ENCODE measurements at places on chromosomes 4 and X.

DNA sequence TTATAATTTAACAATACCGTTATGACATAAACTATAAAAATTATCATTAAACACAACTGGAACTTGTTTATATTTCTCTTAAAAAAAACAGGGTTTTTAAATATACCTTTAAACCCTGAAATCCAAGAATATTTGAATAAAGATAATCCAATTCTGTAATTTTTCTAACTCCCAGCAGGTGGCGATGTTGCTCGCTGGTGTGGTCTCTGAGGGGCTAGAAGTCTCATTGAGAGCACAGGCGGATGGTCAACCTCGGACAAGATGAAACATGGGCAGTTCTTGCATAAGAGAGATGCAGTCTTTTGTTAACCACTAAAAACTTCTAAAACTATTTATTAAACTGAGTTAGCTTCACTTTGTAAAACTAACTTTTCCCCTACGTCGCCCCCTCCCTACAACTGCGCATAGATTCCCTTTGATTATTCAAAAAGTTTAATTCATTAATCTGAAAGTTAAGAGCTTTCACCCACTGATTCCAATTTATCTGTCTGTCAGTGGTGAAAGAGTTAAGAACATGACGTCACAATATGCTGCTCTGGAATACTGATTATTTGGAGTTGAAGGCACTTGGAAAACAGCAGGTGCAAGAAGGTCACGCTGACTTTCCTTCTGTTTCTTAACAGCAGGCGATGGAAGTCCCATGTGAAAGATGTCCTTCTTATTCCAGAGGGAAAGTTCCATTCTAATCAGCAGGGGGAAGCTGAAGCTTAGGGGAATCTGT, 29.5 kb downstream of the DMP1 start:
- DNase-seq = peak; percentile 32

- DNase-seq = peak; percentile 40
Observed at GRCh38 chr4:26719954-26720552, 136.2 kb downstream of the TBC1D19 start.

GRCh38 chr4:52366621-52367020, 292.5 kb downstream of the USP46 start:
- no peak for DNase-seq

DNA sequence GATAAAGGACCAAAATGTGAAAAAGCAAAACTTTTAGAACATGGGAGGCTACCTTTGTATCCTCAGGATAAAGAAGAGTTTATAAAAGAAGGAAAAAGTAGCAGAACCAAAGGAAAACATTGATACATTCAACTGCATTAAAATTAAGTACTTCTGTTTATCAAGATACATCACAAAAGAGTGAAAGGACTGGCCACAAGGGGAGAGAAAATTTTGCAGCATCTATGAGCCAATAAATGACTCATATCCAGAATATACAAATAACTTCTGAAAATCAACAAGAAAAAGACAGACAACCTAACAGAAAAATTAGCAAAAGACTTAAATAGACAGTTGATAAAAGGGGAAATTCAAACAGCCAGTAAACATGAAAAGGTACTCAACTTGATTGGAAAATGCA, 177.1 kb downstream of the RBMX2 start:
- no peak for DNase-seq

GRCh38 chrX:118534716-118535493, 39.3 kb downstream of the DOCK11 start:
- DNase-seq = no peak

GRCh38 chr4:139175646-139176301, 1.2 kb downstream of the ELF2 start:
- DNase-seq = peak; percentile 71

- no peak for DNase-seq
Observed at GRCh38 chrX:78327370-78328086, at the start of gene CYSLTR1. Gene CYSLTR1 (minus strand): TSS chrX:78327611. CDS start chrX:78273746, 53,865 bp downstream.

DNA sequence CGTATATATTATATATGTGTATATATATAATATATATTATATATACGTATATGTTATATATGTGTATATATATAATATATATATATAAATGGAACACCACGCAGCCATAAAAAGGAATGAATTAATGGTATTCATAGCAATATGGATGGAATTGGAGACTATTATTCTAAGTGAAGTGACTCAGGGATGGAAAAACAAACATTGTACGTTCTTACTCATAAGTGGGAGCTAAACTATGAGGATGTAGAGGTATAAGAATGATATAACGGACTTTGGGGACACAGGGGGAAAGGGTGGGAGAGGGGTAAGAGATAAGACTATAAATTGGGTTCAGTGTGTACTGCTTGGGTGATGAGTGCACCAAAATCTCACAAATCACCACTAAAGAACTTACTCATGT, 1388.9 kb downstream of the C4orf33 start:
- DNase-seq = no peak

DNA sequence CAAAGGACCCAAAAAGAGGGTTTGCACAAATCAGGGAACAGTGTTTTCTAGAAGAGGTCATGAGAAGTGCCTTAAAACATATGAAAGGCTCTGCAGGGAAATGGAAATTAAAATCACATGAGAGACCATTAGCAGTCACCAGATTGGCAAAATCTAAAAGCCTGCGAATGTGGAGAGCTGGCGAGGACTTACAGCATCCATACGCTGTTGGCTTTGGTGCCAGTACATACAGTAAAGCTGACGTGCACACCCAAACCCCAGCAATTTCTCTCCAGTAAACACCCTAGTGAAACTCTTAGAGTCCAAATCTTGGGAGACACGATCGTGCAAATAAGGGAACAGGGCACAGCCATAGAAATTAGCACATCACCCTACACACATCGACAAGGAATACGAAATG, 25.4 kb upstream of the PPP2R2C start:
- DNase-seq = no peak

- DNase-seq = no peak
Observed at GRCh38 chrX:70908541-70908940, at the start of gene TEX11. Gene TEX11 (minus strand): TSS chrX:70908711. CDS start chrX:70907789, 922 bp downstream.

- DNase-seq = no peak
Observed at GRCh38 chr4:152920768-152921167, 15.4 kb upstream of the FHDC1 start.

- no peak for DNase-seq
Observed at GRCh38 chrX:78693012-78693411, 33.9 kb upstream of the RTL3 start.

DNA sequence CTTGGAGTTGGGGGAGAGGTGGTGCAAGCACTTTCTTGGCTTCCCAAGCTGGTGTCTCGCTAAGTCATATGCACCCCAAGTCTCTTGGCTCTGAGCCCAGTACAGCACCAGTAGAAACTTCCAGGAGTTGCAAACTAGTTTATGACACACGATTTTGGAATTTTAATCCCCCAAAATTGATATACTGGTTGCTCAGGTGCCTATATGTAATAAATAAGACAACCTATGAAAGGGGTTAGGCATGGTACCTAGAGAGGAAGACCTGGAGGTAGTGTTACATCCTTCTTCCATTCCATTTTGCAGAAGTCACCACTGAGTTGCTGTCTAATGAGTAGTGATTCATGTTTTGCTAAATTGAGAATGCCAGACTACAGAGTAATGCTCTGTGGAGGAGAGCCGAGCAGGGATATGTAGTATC, 4.3 kb upstream of the SLC4A4 start:
- DNase-seq = no peak

- no peak for DNase-seq
Observed at GRCh38 chrX:94493405-94493804, 819.4 kb downstream of the FAM133A start.

DNA sequence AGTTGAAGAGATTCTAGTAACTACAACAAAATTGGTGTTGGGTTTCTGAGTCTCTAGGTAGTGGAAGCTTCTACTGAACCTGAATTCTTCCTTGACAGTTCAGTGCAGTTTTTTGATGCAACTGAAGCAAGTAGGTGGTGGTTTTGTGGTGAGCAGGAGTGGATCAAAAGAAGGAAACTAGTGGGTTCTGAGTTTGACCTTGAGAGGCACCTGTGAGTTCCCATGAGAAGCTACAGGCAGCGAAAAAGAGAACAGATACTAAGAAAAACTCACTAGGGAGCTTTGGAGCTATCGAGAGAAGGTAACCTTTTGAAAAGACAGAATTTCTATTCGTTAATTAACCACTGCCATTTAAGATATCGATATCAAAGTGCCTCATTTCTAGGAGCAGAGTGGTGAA, 145.2 kb downstream of the PDHA2 start:
- DNase-seq = no peak

GRCh38 chr4:96753216-96753615, 913.3 kb downstream of the PDHA2 start:
- DNase-seq = no peak

DNA sequence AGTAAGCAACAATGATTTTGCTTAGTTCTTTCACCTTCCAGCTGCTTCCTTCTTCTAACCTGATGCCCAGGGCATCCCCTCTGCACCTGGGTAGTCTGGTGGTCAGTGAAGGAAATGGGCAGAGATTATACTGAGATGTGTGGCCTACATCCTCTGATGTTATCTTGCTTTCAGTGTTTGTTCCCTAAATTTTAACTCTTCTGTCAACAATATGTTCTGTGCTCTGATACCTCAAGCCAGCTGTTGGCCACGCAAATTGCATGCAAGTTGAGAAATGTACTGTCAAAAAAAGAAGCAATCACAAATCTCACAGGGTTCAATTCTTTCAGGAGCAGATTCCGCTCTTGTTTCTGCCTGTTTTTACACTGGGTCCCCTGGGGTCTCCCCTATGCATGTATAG, 73.8 kb downstream of the FBXW7 start:
- DNase-seq = no peak

DNA sequence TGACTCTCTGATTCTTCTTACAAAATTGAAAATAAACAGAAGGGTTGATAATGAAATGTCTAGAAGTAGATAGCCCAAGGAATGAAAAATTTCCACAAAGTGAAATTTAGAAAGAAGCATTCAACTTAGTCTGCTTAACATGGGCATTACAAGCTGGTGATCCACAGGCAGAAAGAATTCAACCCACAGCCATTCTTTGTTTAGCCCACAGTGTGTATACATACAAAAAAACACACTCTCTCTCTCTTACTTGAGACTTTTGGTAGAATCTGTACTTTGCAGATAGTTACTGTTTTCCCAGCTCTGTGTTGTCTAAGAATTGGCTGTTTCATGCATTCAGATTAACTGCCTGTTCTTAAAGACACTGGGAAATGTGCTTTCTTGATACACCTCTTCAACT, 159.8 kb downstream of the SLC4A4 start:
- DNase-seq = no peak

- no peak for DNase-seq
Observed at GRCh38 chrX:118864063-118864635, 40.5 kb downstream of the ZCCHC12 start.

GRCh38 chr4:92307866-92308265, 4.1 kb downstream of the GRID2 start:
- no peak for DNase-seq

DNA sequence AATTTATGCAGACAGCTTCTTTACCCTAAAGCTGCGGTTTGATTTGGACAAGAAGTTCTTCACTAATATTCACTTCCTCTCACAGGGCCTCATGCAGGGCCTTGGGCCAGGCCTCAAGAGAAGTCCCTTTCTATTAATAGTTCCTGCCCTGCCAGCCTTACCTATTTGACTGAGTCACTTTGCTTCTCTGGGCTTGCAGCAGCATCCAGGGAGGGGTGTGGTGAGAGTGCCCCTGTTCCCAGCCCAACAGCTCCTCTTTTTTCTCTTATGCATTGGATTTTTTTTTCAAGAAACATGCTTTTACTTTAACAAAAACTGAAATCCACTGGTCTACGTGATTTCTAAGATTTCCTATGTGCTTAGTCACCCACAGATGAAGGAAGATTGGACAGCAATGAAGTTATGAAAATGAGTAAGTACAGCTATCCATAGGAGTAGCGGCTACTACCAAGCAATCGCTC, 26.7 kb downstream of the FAM156B start:
- DNase-seq = no peak

GRCh38 chr4:125353131-125353530, 38.4 kb downstream of the FAT4 start:
- DNase-seq = no peak

DNA sequence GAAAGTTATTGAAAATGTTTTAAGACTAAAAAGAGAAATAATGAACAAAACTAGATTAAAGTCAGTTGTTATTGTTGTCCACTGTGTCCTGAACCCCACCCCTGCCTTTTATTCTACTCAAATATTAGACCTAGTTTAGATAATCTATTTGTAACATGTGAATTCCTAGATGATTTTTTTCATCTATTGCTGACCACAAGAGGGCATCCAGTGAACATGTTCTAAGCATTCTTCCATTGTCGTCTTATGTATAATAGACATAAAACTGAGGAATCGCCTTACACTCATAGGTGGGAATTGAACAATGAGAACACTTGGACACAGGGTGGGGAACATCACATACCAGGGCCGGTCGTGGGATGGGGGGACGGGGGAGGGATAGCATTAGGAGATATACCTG, 36.4 kb upstream of the HPRT1 start:
- no peak for DNase-seq

GRCh38 chrX:137401092-137401491, 164.8 kb upstream of the ZIC3 start:
- no peak for DNase-seq

GRCh38 chr4:116101321-116101720, 984.1 kb downstream of the TRAM1L1 start:
- no peak for DNase-seq

GRCh38 chrX:105228602-105229001, 8.1 kb upstream of the TEX13A start:
- no peak for DNase-seq

- DNase-seq = no peak
Observed at GRCh38 chr4:175818406-175818805, 6.3 kb upstream of the GPM6A start.

GRCh38 chr4:146520896-146521540, 722 bp downstream of the SLC10A7 start:
- peak; percentile 58 for DNase-seq

- no peak for DNase-seq
Observed at GRCh38 chrX:48983081-48983480, 11.4 kb upstream of the KCND1 start.

DNA sequence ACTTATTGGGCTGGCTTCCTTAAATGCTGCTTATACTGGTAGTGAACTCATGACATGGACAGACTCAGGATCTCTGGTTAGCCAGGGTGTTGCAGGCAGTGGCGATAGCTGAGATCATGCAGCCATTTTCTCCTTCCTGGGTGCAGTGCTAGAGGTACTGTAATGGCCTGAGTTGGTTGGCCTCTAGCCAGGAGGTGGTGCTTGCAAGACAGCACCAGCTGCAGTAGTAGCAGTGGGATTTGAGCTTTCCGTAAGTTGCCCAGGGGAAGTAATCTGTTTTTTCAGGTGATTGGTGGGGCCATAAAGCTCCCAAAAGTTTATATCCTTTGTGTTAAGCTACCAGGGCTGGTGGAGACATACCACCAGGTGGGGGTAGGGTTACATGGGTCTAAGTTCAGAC, 45.1 kb upstream of the AADAT start:
- no peak for DNase-seq

DNA sequence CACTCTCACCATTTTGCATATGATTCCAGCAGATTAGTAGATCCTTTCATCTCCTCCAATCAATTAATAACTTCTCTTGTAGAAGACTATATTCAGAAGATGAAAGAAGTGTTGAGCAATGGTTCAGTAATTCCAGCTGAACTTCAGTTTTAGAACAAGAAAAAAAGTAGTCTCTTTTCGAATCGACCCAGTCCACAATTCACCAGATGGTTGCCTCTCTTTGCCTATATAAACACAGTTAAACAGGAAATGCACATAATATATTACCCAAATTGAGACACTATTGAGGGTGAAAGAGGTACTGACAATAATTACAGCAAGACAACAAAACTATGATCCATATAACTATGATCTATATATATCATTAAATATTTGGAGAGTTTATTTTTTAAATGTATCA, 16.8 kb upstream of the FAM241A start:
- DNase-seq = no peak
